ENCODE measurements at places on chromosomes 12 and 14.

GRCh38 chr12:95279856-95280255 lies 62.2 kb downstream of the VEZT start:
- DNase-seq, result no peak

DNA sequence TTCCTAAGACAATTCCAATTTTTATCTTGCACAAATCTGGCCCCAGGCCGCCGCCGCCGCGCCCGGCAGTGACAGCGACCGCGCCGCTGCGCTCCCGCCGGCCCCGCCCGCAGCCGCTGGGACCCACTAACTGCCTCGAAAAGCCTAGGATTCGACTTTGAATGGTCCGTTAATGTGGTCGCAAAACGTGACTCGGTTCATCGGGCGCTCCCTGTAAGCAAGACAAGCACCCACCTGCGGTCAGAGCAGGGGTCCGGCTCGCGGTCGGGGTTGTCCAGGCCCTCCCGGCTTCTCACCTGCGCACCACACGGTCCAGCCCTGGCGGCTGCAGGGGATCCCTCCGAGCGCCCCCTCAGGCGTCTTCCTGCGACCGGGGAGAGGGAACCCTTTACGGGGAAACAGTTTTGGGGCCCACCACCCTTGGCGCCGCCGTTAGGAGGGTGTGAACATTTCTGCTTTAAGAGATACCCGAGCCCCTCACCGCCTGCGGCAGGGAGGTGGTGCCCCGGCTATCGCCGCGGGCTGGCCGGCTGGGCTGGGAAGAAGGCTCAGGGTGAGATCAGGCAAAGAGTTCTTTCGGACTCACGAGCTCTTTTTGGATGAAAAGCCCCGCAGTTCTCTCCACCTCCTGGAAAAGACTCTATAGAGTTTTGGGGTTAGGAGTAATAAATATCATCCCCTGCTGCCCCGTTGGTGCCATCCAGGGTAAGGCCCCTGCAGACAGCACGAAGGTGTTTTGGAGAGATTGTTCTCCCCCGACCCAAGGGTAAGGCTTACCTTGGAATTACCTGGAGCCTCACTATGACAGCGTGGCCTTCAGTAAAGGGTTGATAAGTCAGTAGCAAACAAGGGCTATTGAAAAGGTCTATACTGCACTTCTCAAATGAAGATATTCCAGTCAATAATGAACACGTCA lies 13.6 kb upstream of the FOXJ2 start:
- DNase-seq, result no peak

DNA sequence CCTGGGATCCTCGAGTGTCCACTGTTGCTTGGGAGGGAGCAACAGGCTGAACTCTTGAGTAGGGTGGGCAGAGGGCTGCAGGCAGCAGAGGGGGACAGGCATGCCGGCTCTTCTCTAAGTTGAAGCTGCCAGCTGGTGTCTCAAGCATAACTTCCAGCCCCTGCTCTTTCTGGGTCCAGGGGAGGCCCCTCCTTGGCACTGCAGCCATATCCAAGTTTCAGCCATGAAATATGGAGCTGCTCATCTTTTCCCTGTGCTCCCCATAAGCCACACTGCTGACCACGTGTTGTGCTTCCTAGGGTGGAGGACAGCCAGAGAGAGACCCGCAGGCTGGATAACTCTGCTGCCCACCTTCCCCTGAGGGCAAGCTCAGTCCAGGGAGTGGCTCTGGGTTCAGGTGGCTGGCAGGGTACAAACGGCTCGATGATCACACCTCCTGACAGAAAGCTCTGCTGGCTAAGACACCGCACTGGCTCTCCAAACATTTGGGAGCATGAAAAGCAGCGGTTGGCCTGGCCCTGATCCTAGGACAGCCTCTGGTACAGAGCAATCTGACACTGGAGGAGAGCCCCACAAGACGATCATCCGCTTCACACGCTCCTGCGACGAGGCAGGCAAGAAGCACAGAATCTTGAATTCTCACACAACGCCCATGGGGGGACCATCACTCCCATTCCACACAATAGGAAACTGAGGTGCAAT lies 79.6 kb downstream of the PITPNM2 start:
- DNase-seq, result no peak

- no peak for DNase-seq
Observed at GRCh38 chr12:106976668-106977067, 10.3 kb downstream of the MTERF2 start.

- no peak for DNase-seq
Observed at GRCh38 chr12:26564391-26564790, 268.6 kb downstream of the ITPR2 start.

GRCh38 chr12:103642240-103642864 lies 55.3 kb downstream of the STAB2 start:
- no peak for DNase-seq

DNA sequence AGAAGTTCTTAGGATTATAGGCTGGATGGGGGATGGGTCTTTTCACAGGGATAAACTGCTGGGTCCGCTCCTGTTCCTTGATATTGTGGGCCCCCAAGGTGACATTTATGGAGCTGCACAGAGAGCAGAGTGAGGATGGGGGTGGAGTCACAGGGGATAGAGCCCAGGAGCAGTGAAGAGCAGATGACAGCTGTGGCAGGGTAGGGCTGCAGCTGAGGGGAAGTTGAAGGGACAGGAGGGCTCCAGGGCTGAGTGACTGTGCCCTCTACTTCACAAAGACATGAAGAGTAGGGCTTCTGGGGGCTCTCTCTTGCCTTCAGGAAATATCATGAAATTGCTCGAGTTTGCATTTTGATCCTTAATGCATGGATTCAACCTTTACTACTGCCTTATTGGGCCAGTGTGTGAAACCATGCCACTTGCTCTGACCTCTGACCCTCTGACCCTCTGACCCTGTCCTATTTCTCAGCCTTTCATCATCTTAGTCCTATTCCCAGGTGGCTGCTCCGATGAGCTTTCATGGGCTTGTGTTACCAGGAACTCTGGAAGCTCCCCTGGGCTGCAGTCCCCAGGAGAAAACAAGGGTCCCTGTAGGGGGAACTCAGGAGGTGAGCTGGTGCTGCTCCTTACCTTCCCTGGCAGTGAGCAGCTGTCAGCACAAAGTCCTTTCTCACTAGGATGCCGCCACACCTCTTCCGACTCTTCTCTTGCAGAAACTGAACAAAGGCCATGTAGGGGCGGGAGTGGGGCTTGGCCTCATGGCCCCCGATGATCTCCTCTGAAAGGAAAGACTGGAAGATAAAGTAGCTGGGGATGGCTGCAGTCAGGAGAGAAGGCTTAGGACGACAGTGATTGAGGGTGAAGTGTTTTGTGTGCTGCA lies 1.6 kb downstream of the GZMH start:
- no peak for DNase-seq

DNA sequence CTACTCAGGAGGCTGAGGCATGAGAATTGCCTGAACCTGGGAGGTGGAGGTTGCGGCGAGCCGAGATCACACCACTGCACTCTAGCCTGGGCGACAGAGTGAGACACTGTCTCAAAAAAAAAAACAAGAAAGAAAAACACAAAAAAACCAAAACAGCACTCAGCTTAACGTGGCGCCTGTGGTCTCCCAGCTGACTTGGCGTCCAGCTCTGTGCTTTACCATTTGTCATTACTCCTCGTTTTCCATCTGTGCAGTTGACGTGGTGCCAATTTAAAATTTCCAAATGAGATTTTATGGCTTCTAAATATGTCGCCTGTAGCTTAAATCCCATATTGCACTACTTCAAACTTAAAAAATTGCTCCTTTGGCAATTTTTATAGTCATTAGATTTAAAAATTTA lies 2.0 kb downstream of the MGP start:
- DNase-seq, result no peak

DNA sequence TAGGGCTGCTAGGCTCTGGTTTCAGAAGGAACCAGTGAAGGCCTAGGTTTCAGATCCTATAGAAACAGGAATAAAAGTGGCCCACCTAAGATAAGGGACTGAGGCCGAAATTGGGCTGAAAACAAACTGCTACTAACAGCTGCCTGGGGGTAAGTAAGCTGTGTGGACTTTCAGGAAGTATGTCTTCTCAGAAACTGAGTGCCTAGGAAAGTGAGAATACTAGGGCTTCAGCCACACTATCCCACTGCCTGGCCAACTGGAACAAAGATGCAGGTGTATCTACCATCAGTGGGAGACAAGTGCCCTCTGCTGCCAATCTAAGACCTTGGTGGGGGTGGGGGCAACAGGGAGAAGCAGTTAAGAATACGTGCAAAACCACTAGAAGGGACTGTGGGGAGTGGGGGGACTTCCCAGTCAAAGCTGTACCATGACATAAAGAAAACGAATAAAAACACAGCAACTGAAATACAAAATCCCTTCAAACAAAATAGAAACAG lies 82.5 kb downstream of the MED13L start:
- peak; percentile 9 for DNase-seq

DNA sequence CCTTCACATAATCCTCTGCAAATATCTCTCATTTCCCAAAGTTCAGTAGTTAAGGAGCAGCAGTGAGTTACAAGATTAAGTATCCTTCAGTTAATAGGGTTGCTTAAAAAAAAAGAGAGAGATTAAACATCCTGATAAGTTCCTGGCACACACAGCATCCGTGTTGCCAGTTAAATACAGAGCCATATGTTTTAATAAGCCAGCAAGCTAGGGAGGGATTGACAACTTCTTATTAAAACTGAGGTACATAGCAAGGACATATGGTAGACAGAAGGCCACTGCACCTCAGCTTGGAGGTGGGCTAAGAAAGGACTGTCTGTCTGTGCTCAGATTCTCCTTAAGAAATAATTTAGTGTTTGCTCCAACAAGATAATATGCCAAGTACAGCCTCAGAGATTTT lies 9.6 kb upstream of the TMEM30B start:
- no peak for DNase-seq

- no peak for DNase-seq
Observed at GRCh38 chr12:17588968-17589367, 501.0 kb downstream of the RERGL start.

DNA sequence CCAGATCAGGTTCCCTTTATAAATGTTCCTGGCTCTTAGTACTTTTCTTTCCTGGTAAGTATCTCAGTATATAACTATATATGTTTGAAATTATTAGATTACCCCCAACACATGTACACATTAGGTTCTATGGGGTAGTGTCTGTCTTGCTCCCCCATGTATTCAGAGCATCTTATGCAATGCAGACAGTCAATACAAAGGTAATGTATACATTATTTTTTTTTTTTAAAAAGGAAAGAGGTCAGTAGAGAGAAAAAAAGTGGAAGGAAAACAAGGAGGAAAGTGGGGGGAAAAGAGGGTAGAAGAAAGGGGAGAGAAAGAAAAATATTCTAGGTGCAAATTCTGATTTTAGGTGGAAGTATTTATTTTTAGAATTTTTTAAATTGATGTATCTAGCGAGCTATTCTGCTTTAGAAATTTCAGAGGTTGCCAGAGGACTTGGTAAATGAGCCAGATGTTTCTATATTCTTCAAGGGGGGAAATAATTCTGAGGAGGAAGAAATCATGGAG lies 157.9 kb downstream of the STXBP6 start:
- no peak for DNase-seq

- DNase-seq, result no peak
Observed at GRCh38 chr14:32313844-32314376, 15.2 kb upstream of the AKAP6 start.

DNA sequence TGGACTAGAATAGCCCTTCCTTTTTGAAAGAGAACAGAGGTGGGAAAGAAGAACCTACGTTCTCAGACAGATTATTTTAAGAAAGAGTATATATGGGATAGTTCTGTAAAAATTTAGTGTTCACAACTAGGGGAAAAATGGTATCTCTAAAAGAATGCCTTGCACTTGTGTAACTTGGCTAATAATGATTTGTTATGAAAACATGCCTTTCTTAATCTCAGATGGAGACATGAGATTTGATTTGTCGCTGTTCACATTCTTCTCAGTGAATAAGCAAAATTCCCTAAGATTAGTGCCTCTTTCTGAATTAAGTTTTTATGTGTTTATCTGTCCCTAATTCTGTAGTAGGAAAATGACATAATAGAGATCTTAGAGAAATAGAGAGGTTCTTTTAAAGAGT lies 100.8 kb downstream of the USP15 start:
- DNase-seq, result no peak

DNA sequence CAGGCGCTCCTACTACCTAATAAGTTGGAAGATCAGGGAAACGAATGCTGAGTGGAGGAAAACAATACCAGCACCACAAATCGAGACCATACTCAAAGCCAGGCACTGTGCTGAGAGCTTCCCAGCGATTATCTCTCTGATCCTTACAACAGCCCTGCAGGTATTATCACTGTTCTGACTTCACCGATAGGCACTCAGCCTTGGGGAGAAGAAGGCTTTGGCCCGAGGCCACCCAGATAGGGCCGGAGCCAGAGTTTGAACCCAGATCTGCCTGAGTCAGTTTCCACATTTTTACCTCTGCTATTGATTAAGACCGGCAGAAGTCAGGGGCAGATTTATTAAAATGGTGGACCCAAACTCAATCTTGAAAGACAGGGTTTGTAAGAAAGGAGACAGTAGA lies 4.9 kb downstream of the SVOP start:
- DNase-seq, result no peak

DNA sequence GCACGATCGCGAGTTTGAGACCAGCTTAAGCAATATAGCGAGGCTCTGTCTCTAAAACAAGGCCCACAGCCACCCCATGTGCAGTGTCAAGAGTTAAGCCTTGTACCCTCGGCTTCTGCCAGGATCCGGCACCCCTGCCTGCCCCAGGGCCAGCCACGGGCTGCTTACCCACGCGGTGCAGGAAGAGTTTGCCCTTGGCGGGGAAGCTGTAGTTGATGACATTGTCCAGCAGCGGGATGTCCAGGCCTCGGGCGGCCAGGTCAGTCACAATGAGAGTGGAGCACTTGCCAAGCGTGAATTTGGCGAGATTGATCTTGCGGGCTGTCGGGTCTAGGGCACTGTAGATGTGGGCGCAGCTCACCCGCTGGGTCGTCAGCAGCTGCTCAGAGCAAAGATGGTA lies 13.1 kb downstream of the DDX54 start:
- no peak for DNase-seq

DNA sequence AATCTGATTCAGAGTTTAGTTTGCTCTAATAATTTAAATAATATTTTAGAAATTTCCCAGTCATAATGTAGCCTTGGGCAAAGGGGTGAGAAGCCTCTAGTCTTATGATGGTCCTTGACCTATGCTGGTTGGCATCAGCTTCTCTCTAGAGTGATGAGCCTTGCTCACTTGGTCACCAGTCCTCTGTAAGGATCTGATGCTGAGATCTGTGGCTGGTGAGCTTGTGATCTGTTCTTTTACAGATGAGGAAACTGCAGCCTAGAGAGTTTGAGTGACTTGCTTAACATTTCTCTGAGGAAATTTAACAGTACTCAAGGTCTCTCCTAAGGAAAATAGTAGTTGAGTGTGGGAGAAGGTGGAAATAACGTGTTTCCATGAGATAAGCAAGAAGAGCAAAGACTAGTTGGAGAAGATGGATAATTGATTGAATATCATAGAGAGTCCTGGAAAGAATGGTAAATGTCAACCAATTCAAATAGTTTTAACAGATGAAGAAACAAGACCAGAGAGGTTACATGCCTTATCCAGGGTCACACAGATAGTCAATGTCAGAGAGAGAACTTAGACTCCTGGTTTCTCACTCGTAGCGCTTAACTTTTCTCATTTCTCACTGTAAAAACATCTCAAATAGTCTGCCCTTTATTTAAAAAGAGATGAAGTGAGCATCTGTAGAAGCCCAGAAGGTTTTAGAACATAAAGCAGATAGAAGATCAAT lies 89.7 kb upstream of the ETV6 start:
- no peak for DNase-seq

- DNase-seq, result no peak
Observed at GRCh38 chr14:72057701-72058285, 125.6 kb downstream of the RGS6 start.
